ENCODE measurements at places on chromosomes 13 and 19. TPM values are rescaled to one million over a fixed set of nuclear protein-coding genes. Genes with fewer than 3 reads are reported as not detected.

GRCh38 chr13:106586648-106587166 lies 18.8 kb upstream of the ARGLU1 start:
- H3K36me3 ChIP-seq, result no peaks in the 10 kb centered on the region
- no peaks in the 10 kb centered on the region for H3K4me1 ChIP-seq
- DNase-seq, result no peak
- H3K27ac ChIP-seq, result no peak overlapping the region
- no peak overlapping the region for H3K4me3 ChIP-seq

Gene DKKL1
- not detected for total RNA-seq

- H3K36me3 ChIP-seq, result no peaks in the 10 kb centered on the region
- H3K4me1 ChIP-seq, result no peaks in the 10 kb centered on the region
- no peak for DNase-seq
- no peak overlapping the region for H3K27ac ChIP-seq
These were observed 7.1 kb downstream of the POLR1G start for GRCh38 chr19:45413497-45413896.

Gene ZNF414
- total RNA-seq, result 9.8 TPM

Gene ZNF835
- 0.43 TPM for total RNA-seq

DNA sequence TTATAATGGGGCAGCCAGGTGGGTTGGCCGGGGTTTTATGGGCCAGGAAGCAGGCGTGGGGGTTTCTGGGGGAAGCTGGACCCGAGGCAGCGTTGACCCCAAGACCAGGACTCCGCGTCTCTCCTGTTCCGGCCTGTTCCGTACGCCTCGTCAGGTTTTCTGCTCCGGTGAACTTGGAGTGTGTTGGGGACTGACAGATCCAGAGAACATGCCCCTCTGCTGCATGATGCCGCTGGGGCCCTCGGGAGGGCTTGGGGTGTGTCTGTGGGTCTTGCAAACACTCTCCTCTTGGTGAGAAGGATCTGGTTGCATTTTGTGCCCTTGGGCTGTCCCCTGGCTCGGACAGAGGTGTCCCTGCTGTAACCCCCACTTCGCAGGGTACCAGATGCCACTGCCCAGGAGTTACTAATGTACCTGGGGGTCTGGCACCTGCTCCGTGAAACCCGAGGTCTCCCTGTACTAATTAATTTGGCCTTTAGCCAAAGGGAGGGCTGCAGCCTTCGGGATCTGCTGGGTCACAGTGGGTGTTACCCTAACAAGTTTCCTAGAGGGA lies 15.6 kb downstream of the KDM4B start:
- no peaks in the 10 kb centered on the region for H3K36me3 ChIP-seq
- H3K27ac ChIP-seq, result no peak overlapping the region
- H3K27me3 ChIP-seq, result no peaks in the 10 kb centered on the region
- no peak overlapping the region for H3K4me3 ChIP-seq

DNA sequence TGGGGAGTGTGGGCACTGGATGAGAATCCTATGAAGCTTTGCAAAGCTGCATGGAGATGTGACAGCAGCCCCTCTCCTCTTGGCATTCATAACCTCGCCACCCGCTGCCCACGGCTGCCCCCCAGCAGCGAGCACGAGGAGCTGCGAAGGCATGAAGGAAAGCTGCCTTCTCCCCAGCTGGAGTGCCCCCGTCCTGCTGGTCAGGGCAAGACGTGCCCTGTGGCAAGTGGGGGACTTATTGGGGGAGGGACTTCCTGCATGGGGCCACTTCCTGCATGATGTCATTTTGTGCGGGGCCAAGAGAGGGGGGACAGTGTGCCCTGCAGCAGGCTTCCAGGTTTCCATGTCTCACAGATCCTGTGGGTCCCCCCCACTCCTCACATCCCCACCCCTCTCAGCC lies 85.9 kb downstream of the TSHZ3 start:
- no peaks in the 10 kb centered on the region for H3K36me3 ChIP-seq
- DNase-seq, result peak; percentile 37
- no peak overlapping the region for H3K4me3 ChIP-seq
- H3K27ac ChIP-seq, result no peak overlapping the region
- H3K27me3 ChIP-seq, result no peaks in the 10 kb centered on the region

Gene MAG
- total RNA-seq, result not detected

DNA sequence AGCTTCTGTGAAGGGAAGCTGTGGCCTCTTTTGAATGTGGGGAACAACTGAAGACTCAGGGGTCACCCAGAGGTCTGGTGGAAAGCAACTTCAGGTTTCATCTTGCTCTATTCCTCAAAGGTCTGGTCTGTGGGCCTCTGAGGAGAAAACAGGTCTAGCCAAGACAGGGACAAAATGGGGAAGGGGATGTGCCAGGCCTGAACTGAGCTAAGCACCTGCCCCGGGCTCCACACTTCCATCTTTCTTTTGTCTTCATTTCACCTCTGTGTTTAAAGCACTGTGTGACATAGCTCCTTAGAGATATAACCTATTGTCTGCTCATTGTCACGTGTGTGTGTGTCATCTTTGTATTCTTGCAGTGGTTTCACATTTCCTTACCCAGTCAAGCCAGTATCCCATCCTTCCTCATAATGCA lies 19.9 kb upstream of the GDF15 start:
- no peaks in the 10 kb centered on the region for H3K27me3 ChIP-seq
- H3K4me1 ChIP-seq, result no peaks in the 10 kb centered on the region
- H3K36me3 ChIP-seq, result peaks cover 10% of the 10 kb centered on the region
- H3K4me3 ChIP-seq, result no peak overlapping the region

Gene ZNF135
- total RNA-seq, result 0.12 TPM

- no peak overlapping the region for H3K4me3 ChIP-seq
- no peaks in the 10 kb centered on the region for H3K36me3 ChIP-seq
- H3K4me1 ChIP-seq, result no peaks in the 10 kb centered on the region
These were observed 806.0 kb downstream of the UQCRFS1 start for GRCh38 chr19:28406966-28407365.

- H3K4me1 ChIP-seq, result no peaks in the 10 kb centered on the region
- no peaks in the 10 kb centered on the region for H3K36me3 ChIP-seq
- H3K4me3 ChIP-seq, result peak within 1 kb of the TSS; percentile 59
- DNase-seq, result peak; percentile 81
- H3K27me3 ChIP-seq, result no peaks in the 10 kb centered on the region
These were observed at the start of gene ZNF625 for GRCh38 chr19:12156223-12157058. Gene ZNF625, minus strand, starts transcription at chr19:12156734. Its CDS starts 176 bp downstream, at chr19:12156558.

Gene PTH2
- total RNA-seq, result not detected

- no peaks in the 10 kb centered on the region for H3K27me3 ChIP-seq
- H3K36me3 ChIP-seq, result no peaks in the 10 kb centered on the region
- peak overlapping the region; percentile 69 for H3K27ac ChIP-seq
- peak overlapping the region; percentile 83 for H3K4me3 ChIP-seq
- DNase-seq, result no peak
- no peaks in the 10 kb centered on the region for H3K4me1 ChIP-seq
These were observed 594 bp downstream of the ZNF559 start for GRCh38 chr19:9324584-9324962.

Gene MBD3L2
- not detected for total RNA-seq

GRCh38 chr13:80572923-80573316 lies 232.0 kb upstream of the SPRY2 start:
- no peak overlapping the region for H3K27ac ChIP-seq
- no peaks in the 10 kb centered on the region for H3K27me3 ChIP-seq
- H3K4me3 ChIP-seq, result no peak overlapping the region
- no peaks in the 10 kb centered on the region for H3K36me3 ChIP-seq
- H3K4me1 ChIP-seq, result no peaks in the 10 kb centered on the region

DNA sequence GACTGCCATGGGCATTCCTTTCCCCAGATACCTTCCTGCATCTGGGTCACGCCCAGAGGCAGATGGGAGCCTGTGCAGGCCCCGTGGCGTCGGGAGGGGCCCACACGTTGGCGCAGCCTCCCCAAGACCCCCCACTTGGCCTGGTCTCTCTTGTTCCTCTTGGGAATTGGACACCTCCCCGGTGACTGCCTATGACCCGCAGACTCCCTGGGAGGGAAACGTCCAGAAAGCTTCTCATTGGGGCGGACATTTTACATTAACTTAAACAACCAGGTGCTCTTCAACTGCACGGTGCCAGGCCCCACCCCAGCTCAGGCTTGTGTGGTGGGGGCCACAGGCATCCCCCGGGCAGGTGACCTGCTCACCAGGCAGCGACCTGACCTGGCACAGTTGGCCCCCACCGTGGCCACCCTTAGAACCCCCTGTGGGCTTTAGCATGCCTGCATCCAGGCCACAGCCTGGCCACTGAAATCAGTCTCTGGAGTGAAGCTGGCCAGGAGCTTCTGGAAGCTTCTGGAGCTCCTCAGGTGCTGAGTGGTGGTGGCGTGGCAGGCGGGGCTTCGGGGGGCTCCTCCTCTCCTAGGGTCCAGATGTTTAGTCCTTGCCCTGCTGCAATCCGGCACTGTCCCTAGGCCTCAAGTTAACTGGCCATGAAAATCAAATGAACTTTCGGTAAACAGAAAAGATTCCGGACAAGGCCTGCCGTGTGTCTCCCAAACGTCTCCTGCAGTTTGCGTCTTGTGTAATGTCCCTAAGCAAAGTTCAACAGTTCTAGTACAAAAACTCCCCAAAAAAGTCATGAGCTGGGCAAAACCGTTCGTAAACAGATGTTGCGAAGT lies 8.5 kb upstream of the PROZ start:
- H3K36me3 ChIP-seq, result no peaks in the 10 kb centered on the region
- DNase-seq, result no peak

- no peaks in the 10 kb centered on the region for H3K4me1 ChIP-seq
- no peak overlapping the region for H3K27ac ChIP-seq
- no peaks in the 10 kb centered on the region for H3K36me3 ChIP-seq
- H3K4me3 ChIP-seq, result no peak overlapping the region
These were observed 54.0 kb downstream of the ZNF536 start for GRCh38 chr19:30425885-30426838.

All from right lobe of liver (tissue), 6 donors.